ENCODE measurements at places on chromosomes 4 and X. TPM values are rescaled to one million over a fixed set of nuclear protein-coding genes. Genes with fewer than 3 reads are reported as not detected.

- no peak for DNase-seq
Measured at GRCh38 chr4:24745172-24745895, 50.0 kb upstream of the SOD3 start.

- no peak for DNase-seq
Measured at GRCh38 chrX:46459603-46460002, 85.6 kb downstream of the ZNF674 start.

DNA sequence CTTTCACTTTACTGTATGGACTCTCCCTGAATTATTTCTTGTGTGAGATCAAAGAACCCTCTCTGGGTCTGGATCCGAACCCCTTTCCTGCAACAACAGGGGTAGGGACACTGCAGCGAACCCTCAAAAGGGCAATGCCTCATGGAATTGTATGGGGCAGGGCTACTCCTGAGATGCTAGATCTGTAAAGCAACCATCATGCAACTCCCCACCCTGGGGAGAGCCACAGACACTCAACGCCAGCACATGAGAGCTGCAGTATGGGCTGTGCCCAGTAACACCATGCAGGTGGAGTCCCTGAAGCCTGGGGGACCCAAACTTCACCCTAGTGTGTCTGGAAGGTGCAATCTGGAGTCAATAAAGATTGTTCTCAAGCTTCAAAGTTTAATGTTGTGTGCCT lies 304.7 kb downstream of the DCHS2 start:
- no peak for DNase-seq

GRCh38 chr4:101348367-101348827 lies 1.1 kb upstream of the PPP3CA start:
- DNase-seq = no peak

- no peak for DNase-seq
Measured at GRCh38 chr4:119125931-119126330, 9.7 kb upstream of the MYOZ2 start.

DNA sequence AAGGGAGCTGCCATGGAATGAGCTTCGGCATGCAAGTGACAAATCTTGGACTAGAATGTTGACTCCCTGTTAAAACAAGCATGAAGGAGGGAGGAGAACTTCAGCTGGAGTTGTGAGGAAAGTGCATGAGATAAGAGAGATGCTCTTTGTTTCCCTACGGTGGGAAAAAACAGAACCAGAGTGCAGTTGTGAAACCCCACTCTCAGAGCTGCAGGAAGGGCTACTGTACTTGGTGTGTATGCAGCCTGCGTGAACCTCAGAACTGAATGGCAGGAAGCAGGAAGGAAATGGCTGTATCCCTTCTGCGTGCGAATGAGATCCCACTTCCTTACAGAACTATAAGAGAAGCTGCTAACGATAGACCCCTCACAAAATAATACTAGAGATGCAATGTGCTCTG lies 57.2 kb downstream of the EGF start:
- no peak for DNase-seq

DNA sequence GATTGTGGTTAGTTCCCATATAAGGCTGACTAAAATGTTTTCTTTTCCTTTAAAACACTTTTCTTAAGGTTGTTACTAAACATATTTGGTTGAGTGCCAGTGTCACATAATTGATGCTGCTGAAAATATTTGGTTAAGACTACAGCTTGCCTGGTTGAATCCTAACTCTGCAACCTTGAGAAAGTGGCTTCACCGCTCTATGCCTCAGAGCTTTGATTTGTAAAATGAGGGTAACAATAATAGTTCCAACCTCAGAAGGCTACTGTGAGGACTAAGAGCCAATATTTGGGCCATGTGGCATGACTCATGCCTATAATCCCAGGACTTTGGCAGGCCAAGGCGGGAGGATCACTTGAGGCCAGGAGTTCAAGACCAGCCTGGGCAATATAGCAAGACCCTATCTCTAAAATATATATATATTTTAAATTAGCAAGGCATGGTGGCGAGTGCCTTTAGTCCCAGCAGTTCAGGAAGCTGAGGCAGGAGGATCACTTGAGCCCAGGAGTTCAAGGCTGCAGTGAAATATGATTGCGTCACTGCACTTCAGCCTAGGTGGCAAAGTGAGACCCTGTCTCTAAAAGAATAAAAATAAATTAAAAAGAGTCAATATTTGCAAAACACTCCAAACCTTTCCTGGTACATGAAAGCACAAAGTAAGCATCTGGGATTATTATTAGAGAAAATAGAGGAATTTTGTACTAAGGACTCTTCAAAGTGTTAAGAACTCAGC lies 7.1 kb upstream of the NEIL3 start:
- no peak for DNase-seq

DNA sequence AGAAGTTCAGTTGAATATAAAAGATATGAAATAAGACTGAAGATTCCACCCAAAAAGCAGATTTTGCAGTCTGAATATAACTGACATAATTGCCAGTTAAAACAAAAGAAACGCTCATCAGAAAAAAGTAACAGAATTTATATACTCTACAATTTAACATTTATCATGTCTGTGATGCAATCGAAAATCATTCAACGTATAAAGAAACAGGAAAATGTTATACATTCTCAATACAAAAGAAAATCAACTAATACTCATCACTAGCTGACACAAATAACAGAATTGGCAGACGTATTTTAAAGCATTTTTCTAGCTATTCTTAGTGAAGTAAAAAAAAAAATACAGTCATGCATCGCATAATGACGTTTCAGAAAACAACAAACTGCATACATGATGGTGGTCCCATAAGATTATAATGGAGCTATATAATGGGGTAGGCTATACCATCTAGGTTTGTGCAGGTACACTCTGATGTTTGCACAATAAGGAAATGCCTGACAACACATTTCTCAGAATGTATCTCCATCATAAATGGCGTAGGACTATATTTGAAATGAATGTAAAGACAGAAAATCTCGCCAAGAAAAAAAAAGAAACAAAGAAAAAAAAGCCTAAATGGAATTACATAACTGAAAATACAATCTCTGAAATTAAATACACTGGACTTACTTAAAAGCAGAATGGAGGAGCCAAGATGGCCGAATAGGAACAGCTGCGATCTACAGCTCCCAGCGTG lies 34.3 kb downstream of the OR13H1 start:
- DNase-seq = no peak

DNA sequence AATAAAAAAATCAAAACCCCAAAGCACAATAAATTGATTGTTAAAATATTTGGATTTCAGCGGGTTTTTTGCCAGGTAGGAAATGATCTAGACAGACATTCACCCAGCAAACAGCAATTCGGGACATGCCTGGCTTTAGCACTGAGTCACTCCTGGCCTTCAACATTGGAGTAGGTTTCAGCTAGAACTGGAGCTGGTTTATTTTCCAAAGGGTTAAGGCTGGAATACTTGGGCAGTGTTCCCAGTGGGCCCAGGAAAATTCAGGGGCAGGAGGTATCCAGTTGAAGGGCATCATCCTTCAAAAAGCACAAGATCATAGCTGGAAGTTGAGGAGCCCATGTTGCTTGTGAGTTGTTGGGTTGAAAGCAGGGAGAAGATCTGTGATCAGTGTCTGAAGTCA lies 41.0 kb downstream of the TXLNG start:
- DNase-seq = no peak

- DNase-seq = no peak
Measured at GRCh38 chr4:148542922-148543623, 100.9 kb upstream of the NR3C2 start.

- no peak for DNase-seq
Measured at GRCh38 chr4:5101571-5101970, 50.3 kb downstream of the STK32B start.

DNA sequence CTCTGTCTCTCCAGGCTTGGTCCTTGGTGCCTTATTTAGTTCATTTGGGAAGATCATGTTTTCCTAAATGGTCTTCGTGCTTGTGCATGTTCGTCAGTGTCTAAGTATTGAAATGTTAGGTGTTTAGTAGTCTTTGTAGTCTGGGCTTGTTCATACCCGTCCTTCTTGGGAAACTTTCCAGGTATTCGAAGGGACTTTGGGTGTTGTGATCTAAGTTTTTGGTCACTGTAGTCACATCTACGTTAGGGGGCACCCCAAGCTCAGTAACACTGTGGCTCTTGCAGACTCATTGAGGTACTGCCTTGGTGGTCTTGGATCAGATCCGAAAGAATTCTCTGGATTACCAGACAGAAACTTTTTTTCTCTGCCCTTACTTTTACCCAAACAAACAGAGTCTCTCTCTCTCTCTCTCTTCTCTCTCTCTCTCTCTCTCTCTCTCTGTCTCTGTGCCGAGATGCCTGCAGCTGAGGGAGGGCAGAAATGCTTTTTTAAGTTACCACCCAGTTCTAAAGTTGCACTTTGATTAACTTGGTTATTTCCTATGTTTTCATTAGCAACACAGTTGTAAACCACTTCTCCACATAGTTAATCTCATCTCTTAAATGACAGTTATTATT lies 67.6 kb upstream of the SLC7A3 start:
- peak; percentile 6 for DNase-seq

DNA sequence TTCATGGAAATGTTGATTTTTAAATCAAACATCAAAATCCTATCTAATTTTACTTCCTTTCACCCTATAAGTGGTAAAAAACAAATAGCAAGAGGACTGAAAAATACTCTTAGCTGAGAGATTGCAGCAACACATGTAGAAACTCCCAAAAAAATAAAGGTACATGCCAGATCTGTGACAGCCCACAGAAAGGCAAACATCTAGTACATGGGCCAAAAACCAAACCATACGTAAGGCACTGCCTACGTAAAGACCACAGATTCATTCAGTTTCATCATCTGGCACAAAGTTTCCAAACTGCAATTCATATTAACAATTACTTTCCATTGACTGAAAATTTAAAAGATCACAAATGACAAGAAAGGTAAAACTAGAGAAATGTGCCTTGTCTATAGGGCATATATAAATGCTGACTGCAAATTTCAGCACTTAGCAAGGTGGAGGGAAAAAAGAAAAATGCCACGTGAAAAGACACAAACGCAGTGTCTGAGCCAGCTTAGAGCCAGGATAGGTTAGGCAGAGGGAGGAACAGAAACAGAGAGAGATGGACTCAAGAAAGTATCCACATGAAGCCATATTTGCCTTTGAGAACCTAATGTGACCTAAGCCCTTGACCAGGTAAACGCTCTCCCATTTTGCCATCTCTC lies 88.1 kb downstream of the TSPAN5 start:
- DNase-seq = no peak

- no peak for DNase-seq
Measured at GRCh38 chr4:143514497-143514896, 995 bp downstream of the SMARCA5 start.

GRCh38 chr4:144594471-144594986 lies 51.4 kb upstream of the HHIP start:
- no peak for DNase-seq

DNA sequence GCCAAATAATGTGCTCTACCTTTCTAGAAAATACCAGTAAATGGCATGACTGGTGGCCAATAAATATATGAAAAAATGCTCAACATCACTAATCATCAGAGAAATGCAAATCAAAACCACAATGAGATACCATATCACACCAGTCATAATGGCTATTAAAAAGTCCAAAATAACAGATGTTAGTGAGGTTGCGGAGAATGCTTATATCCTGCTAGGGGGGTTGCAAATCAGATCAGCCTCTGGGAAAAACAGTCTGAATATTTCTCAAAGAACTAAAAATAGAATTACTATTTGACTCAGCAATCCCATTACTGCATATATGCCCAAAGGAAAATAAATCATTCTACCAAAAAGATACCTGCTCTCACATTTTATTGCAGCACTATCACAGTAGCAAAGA lies 115.1 kb downstream of the RASGEF1B start:
- no peak for DNase-seq

The MAMLD1 gene
- total RNA-seq = 0.45 TPM

The USP17L15 gene
- total RNA-seq = not detected

The GAGE12J gene
- not detected for total RNA-seq

The NUDT10 gene
- not detected for total RNA-seq

The VAMP7 gene
- 17.0 TPM for total RNA-seq

The TSPAN6 gene
- total RNA-seq = 1.9 TPM

The GPRIN3 gene
- 46.4 TPM for total RNA-seq

The HSFX2 gene
- not detected for total RNA-seq

Measured in CD4-positive, alpha-beta T cell (primary cell).